SJCRH30 (cell line): ENCODE measurements at places on chromosomes 4 and X. TPM values are rescaled to one million over a fixed set of nuclear protein-coding genes. Genes with fewer than 3 reads are reported as not detected.

- DNase-seq: no peak
Measured at GRCh38 chr4:81431971-81432370, 39.7 kb downstream of the RASGEF1B start.

- no peak for DNase-seq
Measured at GRCh38 chr4:1945124-1945895, 63.5 kb downstream of the NELFA start.

- no peak for DNase-seq
Measured at GRCh38 chr4:124947622-124948265, 235.2 kb upstream of the ANKRD50 start.

DSPP gene
- total RNA-seq: 0.03 and 0.06 TPM in 2 replicates

UNC5C gene
- total RNA-seq: not detected in 2 replicates

- no peak for DNase-seq
Measured at GRCh38 chrX:39848900-39849299, 248.9 kb downstream of the BCOR start.

GRCh38 chr4:89422441-89422990 is 114.9 kb upstream of the GPRIN3 start:
- no peak for DNase-seq

DNA sequence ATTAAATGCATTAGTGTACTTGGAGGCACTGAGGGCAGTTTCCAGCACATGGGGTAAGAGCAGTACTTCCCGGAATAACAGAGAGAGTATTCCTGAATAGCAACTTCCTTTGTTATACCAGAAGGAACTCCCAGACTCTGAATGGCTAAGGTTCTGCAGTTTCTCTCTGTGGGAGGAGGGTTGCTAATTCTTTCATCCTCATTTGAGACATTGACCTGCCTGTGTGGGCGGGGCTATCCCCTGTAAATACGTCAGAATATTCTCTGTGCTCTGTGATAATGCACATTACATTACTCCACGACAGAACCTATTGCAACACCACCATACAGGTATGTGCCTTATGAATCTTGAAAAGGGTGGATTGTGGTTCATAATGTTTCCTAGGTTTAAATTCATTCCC is 52.7 kb downstream of the SPINK2 start:
- DNase-seq: no peak

GRCh38 chr4:173211222-173211621 is 42.6 kb downstream of the GALNT7 start:
- no peak for DNase-seq

DNA sequence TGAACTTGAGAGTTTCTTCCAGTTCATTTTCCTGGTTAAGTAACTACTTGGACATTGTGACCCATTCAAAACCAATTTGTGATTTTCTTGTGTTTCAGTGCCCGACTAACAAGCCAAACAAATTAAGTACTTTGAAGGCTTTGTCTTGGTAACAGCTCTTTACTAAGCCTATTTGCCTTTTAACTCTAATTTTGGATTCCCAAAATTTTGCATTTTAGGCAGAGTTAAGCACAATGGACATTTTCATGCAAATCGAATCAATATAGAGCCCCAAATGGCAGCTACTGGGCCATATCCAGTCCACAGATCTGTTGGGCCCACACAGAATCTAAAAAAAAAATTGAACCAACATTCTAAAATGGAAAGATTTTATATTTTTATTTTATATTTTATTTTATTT is 31.4 kb upstream of the CHRNA9 start:
- DNase-seq: no peak

- no peak for DNase-seq
Measured at GRCh38 chrX:129842510-129843208, 1.0 kb downstream of the ZDHHC9 start.

IL2RG gene
- total RNA-seq: 0.10 TPM in 1 of 2 replicates, not detected in the other

CYBB gene
- not detected in 2 replicates for total RNA-seq

CXCL9 gene
- total RNA-seq: not detected in 2 replicates

DNA sequence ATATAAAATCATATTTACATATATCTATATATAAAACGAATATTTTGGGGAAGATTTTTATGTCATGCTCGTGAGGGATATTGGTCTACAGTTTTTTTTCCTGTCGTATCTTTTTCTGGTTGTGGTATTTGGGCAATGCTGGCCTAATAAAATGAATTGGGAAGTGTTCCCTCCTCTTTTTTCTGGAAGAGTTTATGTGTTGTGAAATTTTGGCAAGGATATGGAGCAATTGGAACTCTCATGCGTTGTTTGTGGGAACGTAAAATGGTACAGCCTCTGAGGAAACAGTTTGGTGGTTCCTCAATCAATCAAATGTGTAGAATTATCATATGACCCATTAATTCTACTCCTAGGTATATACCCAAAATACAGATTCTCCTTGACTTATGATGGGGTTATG is 69.8 kb downstream of the ZNF182 start:
- no peak for DNase-seq

- DNase-seq: no peak
Measured at GRCh38 chr4:47891928-47892327, 22.5 kb downstream of the NFXL1 start.

PDCL2 gene
- not detected in 2 replicates for total RNA-seq

TMEM33 gene
- total RNA-seq: 82.0 and 90.9 TPM in 2 replicates

MAGEA11 gene
- not detected in 2 replicates for total RNA-seq

DNA sequence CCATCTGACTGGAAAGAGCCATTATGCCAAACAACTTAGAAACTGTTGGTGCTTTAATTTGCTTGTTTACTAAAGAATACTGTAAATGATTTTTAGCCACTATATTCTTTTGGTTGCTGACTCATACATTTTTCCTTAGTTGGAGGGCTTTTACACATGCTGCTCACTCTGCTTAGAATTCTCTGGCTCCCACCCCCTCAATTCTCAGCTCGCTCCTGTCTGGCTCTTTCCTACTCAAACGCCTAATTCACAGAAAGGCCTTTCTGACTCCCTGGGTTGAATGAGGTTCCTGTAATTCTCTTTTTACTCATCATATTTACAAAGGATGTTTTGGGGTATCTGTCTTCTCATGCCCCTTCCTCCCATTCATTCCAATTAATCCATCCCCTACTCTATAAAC is 26.1 kb upstream of the PARM1 start:
- no peak for DNase-seq

DNA sequence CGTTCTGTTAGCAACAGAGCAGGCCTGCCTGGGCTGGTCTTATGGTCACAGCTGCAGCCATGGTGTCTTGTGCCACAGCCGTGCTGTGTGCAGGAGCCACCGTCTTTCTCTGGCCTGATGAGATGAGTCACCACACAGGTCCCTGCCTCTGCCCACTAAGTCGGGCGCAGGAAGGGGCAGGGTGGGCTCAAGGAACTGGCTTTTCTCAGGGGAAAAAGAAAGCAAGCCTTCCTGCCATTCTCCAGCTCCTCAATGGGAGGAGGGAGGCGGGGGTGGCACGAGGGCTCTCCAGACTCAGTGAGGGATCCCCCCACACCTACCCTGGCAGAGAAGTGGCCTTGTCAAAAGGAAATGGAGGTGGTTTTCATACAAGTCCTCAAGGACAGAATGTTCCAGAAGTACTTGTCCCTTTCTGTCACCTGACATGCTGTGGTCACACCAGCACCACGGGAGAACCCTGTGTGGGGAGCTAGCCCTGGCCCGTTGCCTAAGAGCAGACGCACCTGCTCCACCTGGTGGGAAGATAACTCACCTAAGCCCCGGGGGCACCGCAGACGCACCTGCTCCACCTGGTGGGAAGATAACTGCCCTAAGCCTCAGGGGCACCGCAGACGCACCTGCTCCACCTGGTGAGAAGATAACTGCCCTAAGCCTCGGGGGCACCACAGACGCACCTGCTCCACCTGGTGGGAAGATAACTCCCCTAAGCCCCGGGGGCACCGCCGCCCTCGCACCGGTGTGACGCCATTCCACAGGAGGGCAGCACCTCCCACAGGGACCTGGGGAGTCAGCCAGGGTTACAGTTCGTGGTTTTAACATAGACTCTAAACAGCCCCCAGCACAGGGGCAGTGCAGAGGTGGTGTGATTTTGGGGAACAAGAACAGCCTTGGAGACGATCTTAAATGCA is 18.5 kb downstream of the UVSSA start:
- DNase-seq: no peak

GRCh38 chr4:166312166-166312565 is 439.1 kb downstream of the TLL1 start:
- no peak for DNase-seq

DNA sequence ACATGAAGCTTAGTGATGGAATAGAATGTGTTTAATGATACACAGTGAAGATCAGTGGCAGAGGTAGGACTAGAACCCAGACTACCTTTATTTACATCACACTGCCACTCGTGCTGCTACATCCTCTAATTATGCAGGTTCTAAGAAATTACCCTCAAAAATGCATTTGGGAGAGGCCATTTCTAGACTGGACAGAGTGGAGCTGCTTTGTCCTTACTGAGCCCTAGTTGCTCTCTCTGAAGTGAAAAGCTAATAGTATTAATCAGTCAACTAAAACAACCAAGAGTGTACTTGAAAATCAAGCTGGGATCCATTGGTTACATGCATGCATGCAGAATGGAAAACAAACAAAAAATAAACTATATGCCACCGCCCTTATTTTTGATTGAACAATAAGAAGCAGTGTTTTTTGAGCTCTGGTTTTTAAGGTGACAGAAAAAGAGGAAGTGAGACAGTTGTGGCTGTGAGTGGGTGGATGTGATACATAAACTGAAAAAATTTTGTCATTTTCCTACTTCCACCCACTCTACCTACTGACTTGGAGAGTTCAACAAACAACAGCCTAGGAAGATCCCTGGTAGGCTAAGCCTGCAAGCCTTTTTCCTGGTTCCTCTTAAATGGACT is 6.8 kb upstream of the VSIG4 start:
- no peak for DNase-seq

PCDH10 gene
- 0.51 and 0.63 TPM in 2 replicates for total RNA-seq

- DNase-seq: no peak
Measured at GRCh38 chr4:120037411-120037810, 29.2 kb downstream of the MAD2L1 start.

DNA sequence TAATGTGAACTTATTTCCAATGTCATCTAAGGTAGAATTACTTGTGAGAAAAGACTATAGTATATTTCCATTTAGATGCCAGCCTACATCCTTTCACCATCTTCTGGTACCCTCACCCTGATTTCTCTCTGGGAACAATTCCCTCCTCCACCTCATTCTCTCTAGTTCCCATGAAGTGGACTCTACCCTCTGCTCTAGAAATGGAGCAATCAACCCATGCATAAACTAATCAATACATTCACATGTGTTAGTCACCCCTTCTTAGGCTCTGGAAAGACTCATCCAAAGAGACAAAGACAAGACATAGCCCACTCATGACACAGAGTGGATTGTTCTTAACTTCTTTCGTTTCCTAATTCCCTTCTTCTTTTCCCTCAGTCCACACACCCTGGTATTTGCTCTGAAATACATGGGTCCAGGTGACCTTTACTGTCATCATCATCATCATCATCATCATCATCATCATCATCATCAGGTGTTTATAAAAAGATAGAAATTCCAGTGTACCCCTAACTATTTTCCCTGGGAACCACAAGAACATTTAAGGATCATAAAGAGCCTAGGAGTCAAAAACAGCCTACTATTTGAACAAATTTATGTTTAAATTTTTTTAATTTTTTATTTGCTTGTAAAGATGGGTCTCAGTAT is 298.9 kb upstream of the GALNT7 start:
- no peak for DNase-seq

LDB2 gene
- total RNA-seq: 0.18 and 0.51 TPM in 2 replicates

GRCh38 chrX:42943051-42943974 is 165.3 kb upstream of the PPP1R2C start:
- DNase-seq: no peak

DNA sequence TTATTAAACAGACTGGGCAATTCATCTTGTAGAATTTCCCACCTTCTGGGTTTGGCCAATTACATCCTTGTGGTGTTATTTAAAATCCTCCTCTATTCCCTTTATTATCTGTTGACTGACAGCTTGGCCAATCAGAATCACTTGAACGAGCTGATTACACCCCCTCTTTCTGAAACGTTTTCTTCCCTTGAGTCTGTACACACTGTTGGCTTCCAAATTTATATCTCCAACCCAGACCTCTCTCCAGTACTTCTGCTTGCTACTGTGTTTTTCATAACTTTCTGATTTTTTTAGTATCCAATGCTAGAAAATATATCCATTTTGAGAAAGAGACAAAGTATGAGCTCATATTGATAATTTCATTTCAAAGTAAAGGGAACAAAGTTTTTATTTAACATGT is 14.8 kb downstream of the CD38 start:
- DNase-seq: no peak

- DNase-seq: no peak
Measured at GRCh38 chr4:183171484-183172267, 72.6 kb downstream of the WWC2 start.

GRCh38 chr4:180106122-180106521 is 2137.1 kb upstream of the TENM3 start:
- DNase-seq: no peak

DNA sequence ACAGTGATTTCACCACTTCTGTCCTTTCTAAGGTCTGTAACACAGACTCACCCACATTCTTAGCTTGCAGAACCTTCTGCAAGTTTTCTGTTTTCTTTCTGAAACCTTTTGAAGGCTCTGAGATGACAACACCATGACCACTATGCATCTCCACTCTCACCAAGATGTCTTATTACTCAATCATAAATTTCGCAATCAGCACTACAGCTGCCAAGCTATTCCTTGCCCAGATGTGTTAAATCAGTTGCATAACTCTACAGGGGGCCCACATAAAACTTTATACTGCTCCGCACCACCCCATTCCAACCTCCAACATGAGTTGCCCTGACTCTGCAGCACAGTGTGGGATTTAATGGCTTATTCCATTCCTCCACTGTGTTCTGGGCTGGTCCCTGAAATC is 229.9 kb downstream of the COL25A1 start:
- no peak for DNase-seq

GRCh38 chr4:10019521-10020051 is 1.7 kb downstream of the SLC2A9 start:
- no peak for DNase-seq

- DNase-seq: no peak
Measured at GRCh38 chrX:17053502-17053901, 107.0 kb downstream of the REPS2 start.

GRCh38 chr4:6093671-6094070 is 75.4 kb upstream of the C4orf50 start:
- no peak for DNase-seq

DNA sequence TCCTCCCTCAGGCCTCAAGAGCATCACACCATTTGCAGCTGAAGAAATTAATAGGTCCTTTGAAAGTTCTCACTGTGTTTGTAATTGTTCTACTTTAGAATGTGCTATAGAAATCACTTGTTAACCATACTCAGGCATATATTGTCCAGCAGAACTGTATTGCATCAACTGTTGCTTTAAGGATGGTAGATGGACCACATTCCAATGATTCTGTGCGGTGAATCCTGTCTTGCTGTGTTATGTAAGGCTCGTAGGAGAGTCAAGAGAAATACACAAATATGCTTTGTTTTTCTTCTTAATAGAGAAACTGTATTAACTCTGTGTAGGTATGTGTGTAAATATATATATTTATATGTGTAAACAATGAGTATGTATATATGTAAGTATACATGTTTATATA is 6.3 kb upstream of the ADGRA3 start:
- DNase-seq: no peak

LEF1 gene
- 83.9 and 84.4 TPM in 2 replicates for total RNA-seq

DNA sequence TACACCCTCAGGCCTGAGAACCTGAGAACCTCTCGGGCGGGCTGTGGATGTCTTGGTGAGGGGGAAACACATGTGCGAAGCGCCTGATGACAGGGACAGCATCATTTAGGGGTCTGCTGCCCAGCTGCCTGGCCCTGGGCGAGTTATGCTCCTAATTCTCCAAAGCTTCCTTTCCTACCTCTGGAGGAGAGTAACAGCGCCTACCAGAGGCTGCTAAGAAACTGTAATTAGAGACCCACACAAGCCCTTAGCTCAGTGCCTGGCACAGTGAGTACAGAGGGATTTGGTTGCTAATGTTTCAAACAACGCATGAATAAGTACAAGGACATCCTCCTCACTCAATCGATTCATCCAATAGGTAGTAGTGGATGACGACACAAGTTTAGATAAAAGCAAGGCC is 40.4 kb downstream of the BCOR start:
- DNase-seq: no peak
